ENCODE measurements at places on chromosomes 2 and 18. TPM values are rescaled to one million over a fixed set of nuclear protein-coding genes. Genes with fewer than 3 reads are reported as not detected.

GRCh38 chr2:218734190-218734975 is 23.7 kb downstream of the TTLL4 start:
- H3K27ac ChIP-seq: no peak overlapping the region
- no peak for DNase-seq
- peaks cover 20% of the 10 kb centered on the region for H3K36me3 ChIP-seq
- H3K27me3 ChIP-seq: no peaks in the 10 kb centered on the region

DNA sequence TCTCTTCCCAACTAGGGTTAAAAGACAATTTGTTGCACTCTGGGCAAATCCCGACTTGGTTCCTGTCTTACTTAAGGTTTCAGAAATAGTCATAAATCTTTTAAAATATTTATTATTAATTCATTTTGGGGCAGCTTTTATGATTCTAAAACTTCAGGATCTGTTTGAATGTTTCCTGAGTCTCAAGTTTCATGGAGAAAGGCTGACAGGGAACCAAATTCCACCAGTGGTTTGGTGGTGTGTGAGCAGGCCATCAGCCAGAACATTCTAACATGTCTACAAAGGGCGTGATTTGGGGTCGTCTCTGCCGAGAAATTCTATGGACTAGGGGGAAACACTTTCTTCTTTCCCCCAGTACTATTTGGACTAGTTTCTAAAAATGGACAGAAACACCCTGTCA is 366.4 kb downstream of the ZNF521 start:
- H3K36me3 ChIP-seq: no peaks in the 10 kb centered on the region
- H3K27me3 ChIP-seq: no peaks in the 10 kb centered on the region
- H3K27ac ChIP-seq: peak overlapping the region; percentile 80
- H3K4me1 ChIP-seq: peaks cover 51% of the 10 kb centered on the region
- peak overlapping the region; percentile 40 for H3K4me3 ChIP-seq
- no peak for DNase-seq

ANKRD30BL gene
- total RNA-seq: not detected

- no peak overlapping the region for H3K27ac ChIP-seq
- no peak for DNase-seq
- no peaks in the 10 kb centered on the region for H3K27me3 ChIP-seq
- H3K4me1 ChIP-seq: no peaks in the 10 kb centered on the region
- H3K4me3 ChIP-seq: no peak overlapping the region
- peaks cover 59% of the 10 kb centered on the region for H3K36me3 ChIP-seq
Measured at GRCh38 chr2:219225350-219225749, 4.1 kb downstream of the ATG9A start.

GRCh38 chr2:75551434-75551833 is 9.3 kb downstream of the EVA1A start:
- DNase-seq: no peak
- no peaks in the 10 kb centered on the region for H3K36me3 ChIP-seq
- H3K4me1 ChIP-seq: no peaks in the 10 kb centered on the region
- H3K4me3 ChIP-seq: no peak overlapping the region

HMSD gene
- 0.48 TPM for total RNA-seq

DOK6 gene
- 2.0 TPM for total RNA-seq

- no peaks in the 10 kb centered on the region for H3K36me3 ChIP-seq
- H3K27me3 ChIP-seq: no peaks in the 10 kb centered on the region
- no peak overlapping the region for H3K27ac ChIP-seq
- no peaks in the 10 kb centered on the region for H3K4me1 ChIP-seq
- no peak for DNase-seq
Measured at GRCh38 chr2:88517759-88518201, 65.3 kb upstream of the FOXI3 start.

DNA sequence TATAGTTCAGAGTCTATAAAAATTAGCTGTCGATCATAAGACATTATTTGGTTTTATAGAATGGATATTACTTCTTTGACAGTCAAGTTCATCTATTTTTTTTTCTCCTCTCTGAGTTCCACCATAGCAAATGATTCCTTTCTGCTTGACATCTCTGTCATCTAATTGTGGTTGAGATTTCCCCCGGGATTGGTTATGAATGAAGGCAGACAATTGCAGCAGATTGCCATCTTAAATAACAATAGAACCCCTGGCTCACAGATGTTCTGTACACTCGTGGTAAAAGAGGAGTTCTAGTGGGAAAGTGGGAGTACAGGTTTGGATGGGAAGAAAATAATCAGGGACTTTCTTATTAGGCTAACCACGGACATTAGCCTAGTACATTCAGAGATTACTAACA is 292.1 kb upstream of the NRXN1 start:
- no peaks in the 10 kb centered on the region for H3K36me3 ChIP-seq
- no peaks in the 10 kb centered on the region for H3K27me3 ChIP-seq
- no peak for DNase-seq
- H3K4me3 ChIP-seq: no peak overlapping the region

DPP4 gene
- 6.8 TPM for total RNA-seq

All from right atrium auricular region (tissue), 2 donors.